NCI-H1105 (cell line): ENCODE measurements at places on chromosomes 1 and 21.

DNA sequence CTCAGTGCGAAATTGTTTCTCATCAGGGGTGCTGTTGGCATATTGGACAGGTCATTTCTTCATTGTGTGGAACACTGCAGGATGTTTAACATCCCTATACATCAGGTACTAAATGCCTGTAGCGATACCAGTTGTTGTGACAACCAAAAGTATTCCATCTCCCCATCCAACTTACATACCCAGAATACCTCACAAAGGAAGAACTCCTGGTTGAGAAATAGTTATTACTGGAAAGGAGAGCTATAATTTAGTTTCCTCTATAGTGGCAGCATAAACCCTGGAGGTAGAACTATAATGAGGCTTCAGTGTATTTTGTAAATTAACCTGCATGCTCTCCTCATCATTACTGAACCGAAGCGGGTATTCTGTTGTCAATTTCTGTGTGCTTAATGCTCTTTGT lies 45.1 kb downstream of the IVNS1ABP start:
- DNase-seq: no peak

- DNase-seq: peak; percentile 19
These were observed 52.0 kb downstream of the OLIG1 start for GRCh38 chr21:33121715-33122475.

DNA sequence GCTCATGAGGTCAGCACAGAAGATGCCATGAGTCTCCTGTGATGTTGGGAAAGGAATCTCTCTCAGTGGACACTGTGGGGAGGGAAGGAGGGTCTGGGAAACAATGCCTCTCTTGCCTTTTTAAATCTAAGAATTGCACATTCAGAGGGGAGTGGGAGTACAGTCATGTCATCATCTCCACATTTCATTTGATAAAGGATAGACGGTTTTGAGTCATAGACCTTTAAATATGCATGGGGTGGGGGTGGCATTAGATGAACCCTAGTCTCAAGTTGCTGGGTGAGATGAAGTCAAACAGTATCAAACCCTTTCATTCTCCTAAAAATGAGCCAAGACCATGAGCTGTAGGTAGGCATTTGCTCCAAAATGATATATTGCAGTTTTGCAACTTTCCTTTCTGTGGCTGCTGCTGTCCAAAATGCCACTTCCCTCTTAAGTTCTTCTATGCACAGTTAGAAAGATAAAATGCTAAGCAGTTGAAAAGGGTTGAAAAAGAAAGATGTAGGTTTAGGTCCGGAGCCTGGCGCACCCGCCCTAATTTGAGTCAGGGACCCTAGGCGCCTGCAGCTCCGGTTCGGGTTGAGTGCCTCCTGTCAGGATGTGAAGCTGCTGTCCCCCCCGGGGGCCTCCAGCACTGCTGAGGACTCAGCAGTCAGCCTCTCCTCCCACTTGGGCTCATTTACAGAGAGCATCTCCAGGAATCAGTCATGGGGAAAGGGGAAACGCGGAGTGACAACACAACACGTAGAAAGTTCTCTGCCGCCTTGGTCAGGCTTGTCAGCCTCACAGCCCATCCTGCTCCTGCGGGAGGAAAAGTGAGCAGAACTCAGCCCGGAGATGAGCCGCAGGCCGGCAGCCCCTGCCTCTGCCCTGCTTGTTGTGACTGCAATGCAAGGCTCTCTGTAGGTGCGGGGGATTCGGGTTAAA lies 479.3 kb upstream of the RUNX1 start:
- DNase-seq: no peak

DNA sequence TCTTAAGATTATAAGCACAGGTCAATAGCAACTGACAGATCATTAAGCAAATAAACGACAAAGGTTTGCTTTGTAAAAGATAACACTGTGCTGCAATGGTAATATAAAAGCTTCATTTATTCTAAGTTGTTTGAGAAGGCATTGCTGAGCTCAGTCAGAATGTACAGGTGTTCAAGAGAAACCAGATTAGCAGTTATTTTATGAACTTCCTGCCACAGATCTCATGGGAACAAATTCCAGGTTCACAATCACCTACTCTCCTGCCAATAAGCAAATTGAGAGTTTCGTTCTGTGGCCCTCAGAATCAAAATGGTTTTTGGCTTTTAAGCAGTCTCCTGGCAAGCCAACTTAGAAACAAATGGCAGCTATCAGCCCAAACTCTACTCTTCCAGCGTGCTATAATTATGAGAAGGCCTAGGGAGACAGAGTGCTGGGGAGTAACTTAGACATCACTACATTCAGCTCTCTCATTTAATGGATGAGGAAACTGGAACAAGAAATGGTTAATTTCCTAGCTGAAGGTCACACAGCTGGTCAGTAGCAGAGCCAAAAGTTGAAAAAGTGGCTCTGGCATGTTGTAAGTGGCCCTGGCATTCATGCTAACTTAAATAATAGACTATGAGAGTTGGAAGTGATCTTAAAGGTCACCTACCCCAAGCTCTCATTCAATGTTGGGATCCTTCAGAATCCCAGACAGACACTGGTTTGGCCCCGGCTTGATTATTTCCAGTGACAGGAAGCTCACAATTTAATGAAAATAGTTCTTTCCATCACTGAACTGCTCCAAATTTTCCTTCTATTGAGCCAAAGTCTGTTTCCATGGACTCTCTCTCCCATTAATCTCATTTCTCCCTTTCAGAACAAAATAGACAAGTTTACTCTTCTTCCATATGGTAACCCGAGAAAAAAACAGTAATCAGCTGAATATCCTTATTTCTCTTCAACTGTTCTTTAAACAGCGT lies 82.6 kb upstream of the EDEM3 start:
- no peak for DNase-seq

GRCh38 chr21:39961251-39961650 lies 94.0 kb downstream of the PCP4 start:
- DNase-seq: no peak

DNA sequence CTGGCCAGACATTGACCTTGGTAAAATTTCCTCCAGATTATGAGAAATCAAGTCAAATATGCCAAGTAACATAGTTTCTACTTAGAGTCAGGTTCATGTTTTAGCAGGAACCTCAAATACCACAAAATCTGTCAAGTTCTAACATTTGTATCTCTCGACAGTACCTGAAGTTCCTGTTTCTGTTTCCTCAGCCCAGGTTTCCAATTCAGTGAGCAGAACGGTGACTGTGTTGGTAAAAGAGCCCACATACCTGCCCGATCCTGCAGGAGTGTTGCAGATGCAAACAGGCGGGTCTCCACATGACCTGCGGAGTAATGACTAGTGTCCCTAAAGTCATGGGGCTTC lies 57.9 kb upstream of the LGALS8 start:
- no peak for DNase-seq

DNA sequence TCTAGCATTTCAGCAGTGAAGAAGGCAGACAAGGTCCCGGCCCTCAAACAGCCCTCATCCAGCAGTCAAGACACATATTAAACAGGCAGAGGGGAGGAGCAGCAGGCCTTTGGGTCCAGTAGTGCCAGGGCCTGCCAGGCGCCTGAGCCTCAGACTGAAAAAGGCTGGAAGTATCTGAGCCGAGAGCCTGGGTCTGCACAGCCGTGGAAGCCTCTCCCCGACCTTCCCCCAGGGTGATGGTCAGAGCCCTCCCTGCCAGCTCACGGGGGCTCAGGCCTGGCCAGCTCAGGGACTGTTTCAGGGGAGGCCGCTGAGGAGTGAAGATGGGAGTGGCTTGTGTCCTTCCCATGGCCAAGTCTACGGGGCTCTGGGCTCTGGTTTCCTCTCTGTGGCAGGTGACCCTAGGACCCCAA lies 565.2 kb downstream of the PTPRU start:
- DNase-seq: no peak

- peak; percentile 1 for DNase-seq
These were observed 1.3 kb downstream of the JAM2 start for GRCh38 chr21:25640202-25640942.
